ENCODE measurements at places on chromosomes 16 and 17. TPM values are rescaled to one million over a fixed set of nuclear protein-coding genes. Genes with fewer than 3 reads are reported as not detected.

HSD17B1 gene
- total RNA-seq, result 2.6 TPM

ANKRD40 gene
- total RNA-seq, result 50.6 TPM

AOC2 gene
- 1.2 TPM for total RNA-seq

EVI2A gene
- total RNA-seq, result not detected

TM4SF5 gene
- not detected for total RNA-seq

C16orf54 gene
- not detected for total RNA-seq

CPHXL2 gene
- not detected for total RNA-seq

TEDC2 gene
- total RNA-seq, result 29.1 TPM

ITGAD gene
- not detected for total RNA-seq

HS3ST6 gene
- total RNA-seq, result not detected

SBK1 gene
- total RNA-seq, result 16.4 TPM

MARCHF10 gene
- 0.51 TPM for total RNA-seq
